ENCODE measurements at places on chromosomes 2 and 18.
A peak's percentile ranks its signal among the peaks of the same experiment; 100 is the strongest.

GRCh38 chr2:173402405-173402974, 47.8 kb downstream of the CDCA7 start:
- peak; percentile 67 for DNase-seq

GRCh38 chr2:106165029-106165428, 29.1 kb downstream of the UXS1 start:
- no peak for DNase-seq

GRCh38 chr2:38708900-38709566, 42.1 kb downstream of the SRSF7 start:
- DNase-seq, result no peak

DNA sequence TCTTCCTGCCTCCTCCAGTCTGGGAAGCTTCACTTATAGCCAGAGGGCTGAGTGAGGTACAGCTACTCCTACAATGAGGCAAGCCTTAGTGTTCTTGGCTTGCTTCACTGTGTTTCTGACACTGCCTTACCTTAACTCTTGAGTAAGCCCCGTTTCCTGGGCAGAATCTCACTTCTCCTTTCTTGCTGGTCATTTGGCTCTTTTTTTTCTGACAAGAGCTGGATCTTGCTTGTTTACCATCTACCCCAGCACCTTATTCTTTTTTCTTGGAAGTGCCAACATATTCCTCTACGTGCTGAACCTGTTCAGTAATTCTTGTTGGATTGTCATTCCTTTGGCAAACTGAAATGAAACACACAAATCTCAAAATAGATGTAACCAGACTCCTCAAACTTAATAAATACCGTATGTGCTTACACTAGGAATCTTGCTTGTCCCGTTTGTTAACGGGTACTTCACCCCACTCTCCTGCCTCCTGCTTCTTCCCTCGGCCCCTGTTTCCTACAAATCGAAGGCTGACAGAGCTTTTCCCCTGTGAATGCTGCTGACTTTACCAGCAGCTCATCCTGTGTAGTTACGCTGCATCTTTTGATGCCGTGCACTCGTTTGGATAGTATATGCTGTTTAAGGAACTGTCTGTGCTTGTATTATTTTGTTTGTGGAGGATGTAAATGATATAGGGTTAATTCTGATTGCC, 132.2 kb downstream of the FMNL2 start:
- no peak for DNase-seq

- no peak for DNase-seq
Observed at GRCh38 chr2:240876035-240876474, 7.4 kb downstream of the AGXT start.

GRCh38 chr2:117190856-117191559, 623.5 kb upstream of the DDX18 start:
- no peak for DNase-seq

DNA sequence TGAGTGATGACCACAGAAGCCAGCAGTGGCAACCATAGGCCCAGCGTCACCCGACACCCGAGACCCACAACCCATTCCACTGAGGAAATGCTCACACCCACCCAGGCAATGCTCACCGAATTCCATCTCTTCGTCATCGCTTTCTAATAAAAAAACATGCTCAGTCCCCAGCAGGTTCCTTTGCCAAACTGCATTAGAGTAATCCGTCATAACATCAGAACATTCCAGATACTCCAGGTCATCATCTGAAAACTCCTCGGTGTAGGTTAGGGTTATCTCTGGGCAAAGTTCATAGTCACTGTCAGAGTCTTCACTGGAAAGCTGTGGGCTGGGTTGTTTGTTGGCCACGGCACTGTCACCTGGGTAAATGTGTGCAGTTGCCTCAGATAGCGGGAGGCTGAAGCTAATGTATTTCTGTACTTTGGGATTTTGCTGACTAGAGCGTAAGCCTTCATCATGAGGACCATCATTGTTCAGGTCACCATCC, 49.3 kb downstream of the ALPK2 start:
- no peak for DNase-seq

- no peak for DNase-seq
Observed at GRCh38 chr2:54714996-54715395, 8.5 kb upstream of the EML6 start.

- DNase-seq, result no peak
Observed at GRCh38 chr2:185734658-185735057, 3.9 kb upstream of the FSIP2 start.

GRCh38 chr18:35905436-35905835, 67.0 kb upstream of the RMP24 start:
- DNase-seq, result no peak

GRCh38 chr2:68878753-68879152, 7.6 kb upstream of the BMP10 start:
- no peak for DNase-seq

DNA sequence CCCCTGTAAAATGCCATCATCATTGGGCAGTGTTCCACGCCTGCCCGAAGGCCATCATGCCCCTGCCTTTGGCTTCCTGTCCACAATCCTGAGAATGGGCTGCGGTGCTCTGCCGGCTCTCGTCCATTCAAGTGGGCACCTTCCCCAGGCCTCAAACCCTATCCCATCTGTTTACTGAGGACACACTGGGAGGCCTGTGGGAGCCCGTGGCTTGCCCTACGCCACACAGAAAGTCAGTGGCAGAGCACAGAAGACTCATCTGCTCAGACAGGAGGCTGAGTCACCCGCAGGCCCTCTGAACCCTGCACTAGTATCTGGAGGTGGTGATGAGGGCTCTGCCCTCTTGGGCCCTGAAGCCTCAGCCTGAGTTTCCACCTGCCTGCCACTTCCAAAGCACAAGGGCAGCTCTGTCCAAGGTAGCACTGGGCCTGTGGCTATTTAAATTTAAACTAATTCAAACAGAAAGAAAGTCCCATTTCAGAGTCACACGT, 19.1 kb upstream of the ANKRD53 start:
- DNase-seq, result no peak

DNA sequence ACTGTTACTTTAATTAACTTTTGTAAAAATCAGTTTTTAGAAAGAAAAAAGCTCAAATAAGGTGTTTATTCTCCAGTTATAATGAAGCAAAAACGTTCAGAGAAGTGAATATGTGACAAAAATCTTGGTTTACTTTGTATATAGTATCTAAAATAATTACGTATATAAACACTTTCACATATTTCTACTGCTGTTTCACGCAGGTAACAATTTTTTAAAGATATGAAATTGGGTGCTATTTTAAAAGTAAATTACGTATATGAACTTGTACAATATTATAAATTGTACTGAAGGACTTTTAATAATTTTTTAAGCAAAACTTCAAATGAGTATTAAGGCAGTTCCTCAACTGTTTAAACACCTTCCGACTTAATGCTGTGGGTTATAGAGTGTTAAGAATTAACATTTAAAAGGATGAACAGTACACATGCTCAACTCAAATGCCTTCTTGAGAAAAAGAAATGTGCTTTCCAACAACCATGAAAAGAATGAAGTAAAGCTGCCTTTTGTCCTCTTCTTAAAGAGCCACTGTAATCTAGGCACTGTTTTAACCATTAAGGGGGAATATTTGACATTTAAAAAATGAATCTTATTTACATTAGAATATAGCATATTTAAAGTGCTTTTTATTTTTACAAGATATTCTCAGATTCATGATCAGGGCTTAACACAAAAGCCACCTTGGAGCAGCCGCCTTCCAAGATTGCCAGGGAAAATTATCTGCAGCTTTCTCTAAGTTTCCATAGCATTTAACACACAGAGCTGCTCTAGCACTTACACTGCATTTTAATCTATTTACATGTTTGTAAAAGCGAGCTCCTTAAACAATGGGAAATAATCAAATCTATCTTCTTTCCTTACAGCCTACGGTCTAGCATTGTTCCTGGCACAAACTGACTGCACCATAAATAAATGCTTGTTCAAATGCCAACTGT, 56.5 kb upstream of the CDKL4 start:
- no peak for DNase-seq

GRCh38 chr2:174072069-174072468, 106.9 kb upstream of the SP3 start:
- DNase-seq, result no peak

GRCh38 chr2:159054985-159055384, 86.5 kb downstream of the TANC1 start:
- DNase-seq, result no peak

DNA sequence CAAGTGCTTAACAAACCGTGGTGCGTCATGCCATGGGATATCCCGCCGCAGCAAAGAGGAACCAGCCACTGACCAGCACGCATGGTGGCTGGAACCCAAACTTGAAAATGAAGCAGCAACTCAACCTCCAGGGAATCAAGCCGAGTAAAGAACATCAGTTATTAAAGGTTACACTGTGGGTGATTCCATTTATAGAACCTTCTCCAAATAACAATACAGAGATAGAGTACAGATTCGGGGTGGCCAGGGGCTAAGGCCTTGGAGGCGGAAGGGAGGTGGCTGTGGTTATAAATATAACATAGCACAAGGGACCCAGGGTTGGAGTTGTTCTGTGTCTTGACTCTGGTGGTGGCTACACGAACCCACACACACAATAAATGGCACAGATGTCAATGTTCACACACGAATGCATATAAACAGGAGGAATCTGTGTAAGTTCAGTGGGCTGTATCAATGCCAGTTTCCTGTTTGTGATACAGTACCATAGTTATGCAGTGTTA, 123.1 kb downstream of the EIPR1 start:
- no peak for DNase-seq

- DNase-seq, result peak; percentile 46
Observed at GRCh38 chr2:165197346-165197745, 6.5 kb downstream of the SCN3A start.

GRCh38 chr2:50397992-50398765, 633.8 kb downstream of the NRXN1 start:
- no peak for DNase-seq

DNA sequence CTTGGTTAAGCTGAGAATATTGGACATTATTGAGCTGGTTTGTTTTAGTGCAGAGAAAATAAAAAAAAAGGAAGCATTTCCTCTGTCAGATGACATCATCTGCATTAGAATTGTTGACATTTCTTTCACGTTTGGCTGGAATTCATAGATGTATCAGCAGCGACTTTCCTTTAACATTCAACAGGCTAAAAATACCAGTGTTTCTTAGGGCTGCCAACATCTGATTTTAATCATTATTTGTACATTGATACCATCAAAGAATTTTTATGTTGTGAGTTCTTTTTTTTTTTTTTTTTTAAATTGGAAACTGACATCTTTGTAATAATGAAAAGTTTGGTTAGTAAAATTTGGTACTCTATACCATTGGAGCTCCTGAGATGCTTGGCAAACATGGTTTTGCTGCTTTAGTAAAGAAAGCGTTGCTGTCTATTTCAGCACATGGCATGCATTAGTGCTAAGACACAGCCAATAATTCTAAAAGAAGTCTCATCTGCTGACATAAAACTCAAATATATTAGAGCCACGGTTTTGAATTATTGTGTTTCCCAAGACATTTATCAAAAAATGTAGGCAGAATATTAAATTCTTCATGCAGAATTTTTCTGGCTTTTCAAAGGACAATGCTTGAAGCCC, 33.6 kb downstream of the GTF2A1L start:
- DNase-seq, result no peak

GRCh38 chr2:163822033-163822432, 86.2 kb upstream of the FIGN start:
- no peak for DNase-seq

DNA sequence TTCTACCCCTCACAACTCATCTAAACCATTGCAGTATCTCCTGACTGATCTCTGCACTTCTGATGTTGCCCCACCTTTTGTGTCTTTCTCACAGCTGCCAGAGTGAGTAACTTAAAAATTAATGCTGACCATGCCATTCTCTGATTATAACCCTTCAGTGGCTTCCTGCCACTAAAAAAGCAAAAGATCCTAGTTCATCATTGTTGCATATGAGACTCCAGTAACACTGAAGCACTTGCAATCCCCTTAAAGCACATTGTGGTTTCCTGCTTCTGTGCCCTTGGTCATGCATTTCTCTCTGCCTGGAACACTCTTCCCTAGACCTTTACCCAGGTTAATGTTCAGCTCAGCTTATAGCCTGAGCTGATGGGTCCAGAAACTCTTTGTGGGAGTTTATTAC, 95.1 kb upstream of the WDSUB1 start:
- no peak for DNase-seq

- no peak for DNase-seq
Observed at GRCh38 chr18:6820314-6820713, 90.8 kb downstream of the ARHGAP28 start.

DNA sequence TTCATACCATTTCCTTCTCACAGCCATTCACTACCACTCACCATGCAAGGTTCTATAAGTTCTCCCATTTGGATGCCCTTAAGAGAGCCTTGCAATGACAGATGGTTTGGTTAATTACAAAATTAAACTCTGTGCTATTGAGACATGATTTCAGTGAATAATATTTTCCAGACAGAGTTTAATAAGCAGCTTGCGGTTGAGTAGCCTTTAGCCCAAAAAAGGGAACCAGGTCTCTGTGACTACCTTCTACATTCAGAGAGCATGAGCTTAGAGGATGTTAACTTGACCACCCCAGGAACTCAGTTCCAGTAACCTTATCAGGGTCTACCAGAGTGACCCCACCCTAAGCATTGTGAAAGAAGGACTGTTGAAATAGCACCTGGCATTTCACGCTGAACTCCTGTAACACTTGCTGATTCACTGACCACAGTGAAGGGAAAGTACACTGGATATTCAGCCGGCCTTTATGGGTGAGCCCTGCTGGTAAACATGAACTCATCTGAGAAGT, 1173.1 kb upstream of the ZEB2 start:
- DNase-seq, result no peak

DNA sequence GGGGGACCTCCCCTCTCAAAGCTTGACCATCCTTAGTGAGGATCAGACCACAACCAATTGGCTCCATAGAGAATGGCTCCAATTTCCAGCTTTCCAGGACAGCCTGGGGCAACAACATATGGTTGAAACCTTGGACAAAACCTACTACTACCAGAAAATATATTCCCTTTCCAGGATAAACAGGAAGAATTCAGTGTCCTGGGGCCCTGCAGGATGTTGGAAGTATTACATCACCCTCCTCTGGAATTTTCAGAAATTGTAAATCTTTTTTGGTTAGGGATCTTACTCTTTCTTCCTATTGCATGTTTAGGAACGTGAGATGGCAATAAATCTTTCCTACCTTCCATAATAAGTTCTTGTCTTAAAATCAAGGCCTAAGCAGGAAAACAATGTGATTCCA, 158.9 kb upstream of the MEIS1 start:
- DNase-seq, result no peak

DNA sequence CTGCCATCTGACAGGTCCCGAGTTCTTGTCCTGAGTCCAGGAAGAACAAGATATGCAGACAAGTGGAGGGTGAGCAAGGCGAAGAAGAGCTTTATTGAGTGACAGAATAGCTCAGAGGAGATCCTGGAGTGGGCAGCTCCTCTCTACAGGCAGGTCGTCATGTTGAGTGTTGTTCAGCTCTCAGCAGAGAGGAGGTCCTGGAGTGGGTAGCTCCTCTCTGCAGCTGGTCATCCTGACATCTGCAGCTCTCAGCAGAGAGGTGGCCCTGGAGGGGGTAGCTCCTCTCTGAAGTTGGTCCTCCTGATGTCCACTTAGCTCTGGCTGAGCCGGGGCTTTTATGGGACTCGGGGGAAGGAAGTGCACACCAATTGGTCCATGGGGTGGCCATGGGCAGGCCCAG, 90.4 kb downstream of the ATAD2B start:
- DNase-seq, result no peak

Measured in NCI-H1092 treated with DMSO at 0.1 percent for 48 hours (cell line).